ENCODE measurements at places on chromosomes 4 and X.

- DNase-seq, result peak; percentile 89
These were observed 2.3 kb downstream of the JADE1 start for GRCh38 chr4:128811571-128812441.

DNA sequence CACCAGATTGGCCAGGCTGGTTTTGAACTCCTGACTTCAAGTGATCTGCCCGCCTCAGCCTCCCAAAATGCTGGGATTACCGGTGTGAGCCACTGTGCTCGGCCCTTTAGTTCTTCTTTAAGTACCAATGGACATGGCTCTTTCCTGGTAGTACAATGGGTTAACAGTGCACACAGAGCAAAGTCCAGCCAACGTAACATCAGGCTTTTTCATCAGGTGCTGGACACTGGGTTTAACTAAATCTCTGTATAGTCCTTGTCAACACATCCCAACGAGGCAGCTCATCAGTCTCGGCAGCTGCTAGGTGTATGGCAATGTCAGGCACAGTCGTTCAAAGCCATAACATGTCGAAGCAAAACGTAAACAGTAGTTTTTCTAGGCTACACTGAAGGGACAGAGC is 93.8 kb downstream of the HDAC8 start:
- DNase-seq, result no peak

- no peak for DNase-seq
These were observed 29.2 kb downstream of the SMIM14 start for GRCh38 chr4:39609454-39609931.

GRCh38 chrX:17591741-17592110 is 145.6 kb upstream of the SCML1 start:
- no peak for DNase-seq

GRCh38 chrX:12301288-12301687 is 163.0 kb downstream of the FRMPD4 start:
- no peak for DNase-seq

GRCh38 chr4:112312610-112313239 is 15.6 kb downstream of the ALPK1 start:
- no peak for DNase-seq

Data from activated CD8-positive, alpha-beta memory T cell treated with anti-CD3 and anti-CD28 coated beads, Interleukin-2, amount 50 U/mL, for 48 hours (primary cell).